Nephron progenitor cell (in vitro differentiated cells): ENCODE measurements at places on chromosomes 2 and 18.

- DNase-seq = no peak
Measured at GRCh38 chr2:23127465-23127864, 257.5 kb upstream of the KLHL29 start.

DNA sequence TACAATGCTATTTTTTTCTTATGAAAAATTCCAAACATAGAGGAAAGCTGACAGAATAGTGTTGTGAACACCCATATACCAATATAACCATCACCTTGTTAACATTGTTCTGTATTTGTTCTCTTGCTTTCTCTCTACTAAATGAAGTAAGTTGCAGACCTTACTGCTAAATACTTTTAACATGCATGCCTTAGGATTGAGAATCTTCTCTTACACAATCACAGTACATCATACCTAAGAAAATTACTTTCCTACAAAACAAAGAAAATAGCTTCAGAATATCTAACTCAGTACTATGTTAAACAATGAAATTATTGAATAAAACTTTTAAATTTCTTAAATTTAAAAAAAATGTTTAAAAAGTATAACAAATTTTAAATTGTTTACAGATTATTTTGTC is 136.5 kb downstream of the UBR3 start:
- no peak for DNase-seq

GRCh38 chr2:210459880-210460279 is 16.7 kb downstream of the LANCL1 start:
- DNase-seq = no peak

GRCh38 chr18:25759111-25759510 is 331.3 kb downstream of the SS18 start:
- DNase-seq = no peak

GRCh38 chr2:47644351-47644750 is 138.6 kb upstream of the MSH6 start:
- DNase-seq = no peak

- DNase-seq = no peak
Measured at GRCh38 chr18:46546111-46546640, 110.8 kb downstream of the LOXHD1 start.

DNA sequence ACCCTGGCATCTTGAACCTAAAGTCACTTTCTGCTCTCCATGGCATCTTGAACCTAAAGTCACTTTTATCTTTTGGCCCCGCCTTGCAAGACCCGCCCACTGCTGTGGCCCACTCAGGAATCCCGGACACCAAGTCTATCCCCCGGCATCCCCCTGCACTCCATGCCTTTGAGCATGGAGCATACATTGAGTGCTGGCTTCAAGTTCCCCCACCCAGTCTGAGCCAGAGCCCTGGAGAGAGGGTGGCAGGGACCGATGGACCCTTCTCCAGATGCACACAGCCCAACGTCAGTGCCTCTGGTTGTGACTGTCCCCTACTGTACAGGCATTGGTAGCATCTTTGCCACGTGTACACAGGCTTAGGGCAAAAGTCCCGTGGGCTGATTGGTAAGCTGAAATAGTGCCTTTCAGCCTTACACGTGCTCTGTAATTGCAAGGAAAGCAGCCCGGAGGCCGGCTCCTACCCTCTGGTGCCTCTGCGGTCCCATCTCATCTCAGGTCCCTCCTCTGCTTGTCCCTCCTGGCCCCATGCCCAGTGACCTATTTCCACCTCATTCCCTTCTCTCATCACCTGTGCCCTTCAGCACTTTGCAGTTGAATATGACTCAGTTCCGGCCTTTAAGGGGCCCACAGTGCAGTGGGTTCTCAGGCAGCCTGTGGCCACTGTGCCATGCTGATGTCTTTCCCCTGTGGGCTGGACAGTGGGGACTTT is 154.0 kb downstream of the INHBB start:
- no peak for DNase-seq

- DNase-seq = no peak
Measured at GRCh38 chr2:158202161-158202815, 100.6 kb downstream of the UPP2 start.

- no peak for DNase-seq
Measured at GRCh38 chr2:149101818-149102217, 63.3 kb downstream of the LYPD6B start.

DNA sequence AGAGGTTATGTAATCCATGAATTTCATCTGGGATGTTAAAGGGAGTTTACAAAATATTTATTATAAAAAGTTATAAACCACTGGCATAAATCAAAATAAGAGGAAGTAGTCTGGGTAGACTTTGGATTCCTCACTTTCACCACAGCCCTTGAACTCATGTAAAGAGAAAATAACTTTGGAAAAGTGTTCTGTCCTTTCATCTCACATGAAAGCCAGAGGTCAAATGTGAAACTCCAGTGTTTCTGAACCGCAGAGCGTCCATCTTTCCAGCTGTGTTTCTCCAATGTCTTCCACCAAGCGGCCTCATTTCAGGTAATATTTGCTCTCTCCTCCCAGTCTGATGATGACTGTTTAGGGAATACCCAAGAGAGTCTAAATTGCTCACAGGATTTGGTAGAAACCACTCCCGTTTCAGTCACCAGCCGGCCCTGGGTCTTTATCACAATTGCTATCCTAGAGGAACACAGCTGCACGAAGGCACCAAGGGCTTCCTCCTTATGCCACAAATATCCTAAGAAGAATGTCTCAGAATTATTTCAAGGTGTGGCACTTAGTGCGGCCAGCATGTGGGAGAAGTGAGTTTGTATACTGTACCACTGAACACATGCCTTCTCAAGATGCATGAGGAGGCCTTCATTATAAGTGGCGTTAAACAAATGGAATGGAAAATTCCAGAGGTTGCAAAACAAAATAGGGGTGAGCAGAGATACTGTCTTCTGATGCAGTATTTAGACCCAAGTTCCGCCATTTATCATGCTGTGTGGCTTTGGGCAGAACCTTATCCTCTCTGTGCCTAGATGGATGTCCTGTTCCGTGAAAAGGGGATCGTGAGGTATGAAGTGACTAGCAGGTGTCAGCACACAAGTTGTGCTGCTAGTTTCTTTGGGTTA is 63.8 kb downstream of the ACTR2 start:
- no peak for DNase-seq

DNA sequence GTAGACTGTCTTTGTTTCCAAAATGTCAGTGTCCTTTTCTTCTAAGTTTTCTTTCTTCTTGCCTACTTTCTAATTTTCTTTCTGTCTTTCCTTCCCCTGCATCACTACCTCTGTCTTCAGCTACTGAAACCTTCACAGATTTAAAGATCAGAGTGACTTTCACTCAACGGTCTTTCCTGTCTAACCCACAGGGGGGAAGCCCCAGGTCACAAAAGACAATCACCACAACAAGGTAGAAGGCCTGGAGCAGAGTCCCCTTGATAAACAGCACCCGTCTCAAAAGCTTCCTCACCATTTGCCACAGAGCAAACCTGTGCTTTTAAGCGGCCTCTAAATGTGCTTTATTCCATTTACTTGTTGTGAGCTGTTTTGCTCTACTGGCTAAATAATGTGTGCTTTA is 665.4 kb downstream of the BCL11A start:
- no peak for DNase-seq

GRCh38 chr2:22694856-22695255 is 690.1 kb upstream of the KLHL29 start:
- DNase-seq = no peak

- no peak for DNase-seq
Measured at GRCh38 chr2:71894261-71894660, 253.4 kb downstream of the CYP26B1 start.

GRCh38 chr2:97966545-97967215 is 29.1 kb downstream of the TMEM131 start:
- DNase-seq = no peak

- no peak for DNase-seq
Measured at GRCh38 chr18:35508030-35508429, 10.3 kb upstream of the INO80C start.

DNA sequence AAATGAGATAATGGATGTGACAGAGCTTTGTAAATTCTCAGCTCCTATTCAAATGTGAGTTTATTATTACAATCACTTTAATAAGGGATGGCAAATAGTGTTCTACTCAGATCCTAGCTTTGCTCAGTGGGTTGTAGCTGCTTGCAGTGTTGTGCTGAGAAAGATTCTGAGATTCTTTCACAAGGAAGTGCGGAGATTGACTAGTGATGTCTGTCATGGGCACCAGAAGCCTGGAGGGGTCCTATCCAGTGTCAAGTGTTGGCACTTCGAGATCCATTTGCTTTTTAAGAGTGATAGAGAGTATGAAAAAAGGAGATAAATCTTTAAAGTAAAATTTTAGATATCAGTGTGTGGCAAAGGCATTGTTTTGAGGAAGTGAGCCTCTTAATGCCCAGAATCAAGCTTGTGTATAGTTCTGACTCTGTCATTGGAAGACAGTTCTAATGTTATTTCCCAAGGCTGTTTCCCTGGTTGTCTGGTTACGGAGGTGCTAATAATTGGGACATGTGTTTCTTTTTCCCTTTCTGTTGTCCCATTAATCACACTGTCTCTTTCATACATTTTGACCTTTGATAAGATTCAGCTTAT is 181.7 kb upstream of the SPRED2 start:
- DNase-seq = no peak

- DNase-seq = no peak
Measured at GRCh38 chr2:147450661-147451510, 393.9 kb upstream of the ACVR2A start.

- DNase-seq = peak; percentile 79
Measured at GRCh38 chr2:27494944-27495554, at the start of gene FNDC4. TSS of gene FNDC4 (minus strand) at chr2:27495200. CDS start at chr2:27494679, 521 bp downstream.

DNA sequence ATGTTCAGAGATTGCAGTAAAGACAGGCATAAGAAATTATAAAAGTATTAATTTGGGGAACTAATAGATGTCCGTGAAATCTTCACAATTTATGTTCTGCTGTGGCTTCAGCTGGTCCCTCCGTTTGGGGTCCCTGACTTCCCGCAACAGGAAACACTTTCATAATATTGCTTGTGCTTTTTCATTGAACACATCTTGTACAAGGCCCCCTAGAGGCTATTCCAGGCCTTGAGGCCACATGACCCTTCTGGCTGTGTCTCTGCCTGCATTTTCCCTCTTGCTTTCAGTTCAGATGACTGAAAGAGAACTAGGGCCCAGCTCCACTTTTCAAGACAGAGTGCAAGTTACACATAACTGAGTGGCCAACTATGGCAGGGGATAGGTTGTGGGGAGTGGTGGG is 164.1 kb downstream of the TMEM247 start:
- no peak for DNase-seq

DNA sequence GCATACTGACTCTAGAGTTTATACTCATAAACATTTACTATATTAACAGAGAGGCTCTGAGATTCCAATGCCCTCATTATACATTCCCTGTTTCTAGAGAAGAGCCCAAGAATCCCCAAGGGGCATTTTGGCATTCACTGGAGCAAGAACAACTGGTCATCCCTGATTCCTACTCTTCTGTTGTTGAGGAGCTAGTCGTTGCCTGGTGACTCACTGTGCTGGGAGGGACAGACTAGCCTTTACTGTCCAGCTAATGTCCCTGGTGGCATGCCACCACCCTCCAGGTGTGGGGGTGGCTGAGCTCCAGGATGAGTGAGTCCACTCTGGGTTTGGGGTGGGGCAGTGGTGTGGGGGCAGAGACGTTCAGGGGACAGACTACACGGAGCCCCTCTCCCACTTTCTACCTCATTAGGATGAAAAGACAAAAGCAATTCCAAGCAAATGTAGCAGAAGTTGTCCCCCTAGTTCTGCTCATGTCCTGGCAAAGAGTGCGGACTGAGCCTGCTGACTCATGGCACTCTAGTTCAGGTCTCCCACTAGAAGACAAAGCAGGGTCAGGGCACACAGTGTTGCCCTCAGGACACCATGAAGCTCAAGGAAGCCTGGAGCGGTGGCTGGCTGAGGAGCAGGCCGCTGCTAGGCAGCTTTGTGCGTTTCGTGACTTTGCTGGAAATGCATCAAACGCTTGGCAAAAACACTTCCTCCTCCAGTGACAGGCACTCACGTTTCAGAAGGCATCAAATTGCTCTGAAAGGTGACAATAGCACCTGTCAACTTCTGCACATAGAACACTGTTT is 49.4 kb downstream of the RHOB start:
- DNase-seq = no peak

DNA sequence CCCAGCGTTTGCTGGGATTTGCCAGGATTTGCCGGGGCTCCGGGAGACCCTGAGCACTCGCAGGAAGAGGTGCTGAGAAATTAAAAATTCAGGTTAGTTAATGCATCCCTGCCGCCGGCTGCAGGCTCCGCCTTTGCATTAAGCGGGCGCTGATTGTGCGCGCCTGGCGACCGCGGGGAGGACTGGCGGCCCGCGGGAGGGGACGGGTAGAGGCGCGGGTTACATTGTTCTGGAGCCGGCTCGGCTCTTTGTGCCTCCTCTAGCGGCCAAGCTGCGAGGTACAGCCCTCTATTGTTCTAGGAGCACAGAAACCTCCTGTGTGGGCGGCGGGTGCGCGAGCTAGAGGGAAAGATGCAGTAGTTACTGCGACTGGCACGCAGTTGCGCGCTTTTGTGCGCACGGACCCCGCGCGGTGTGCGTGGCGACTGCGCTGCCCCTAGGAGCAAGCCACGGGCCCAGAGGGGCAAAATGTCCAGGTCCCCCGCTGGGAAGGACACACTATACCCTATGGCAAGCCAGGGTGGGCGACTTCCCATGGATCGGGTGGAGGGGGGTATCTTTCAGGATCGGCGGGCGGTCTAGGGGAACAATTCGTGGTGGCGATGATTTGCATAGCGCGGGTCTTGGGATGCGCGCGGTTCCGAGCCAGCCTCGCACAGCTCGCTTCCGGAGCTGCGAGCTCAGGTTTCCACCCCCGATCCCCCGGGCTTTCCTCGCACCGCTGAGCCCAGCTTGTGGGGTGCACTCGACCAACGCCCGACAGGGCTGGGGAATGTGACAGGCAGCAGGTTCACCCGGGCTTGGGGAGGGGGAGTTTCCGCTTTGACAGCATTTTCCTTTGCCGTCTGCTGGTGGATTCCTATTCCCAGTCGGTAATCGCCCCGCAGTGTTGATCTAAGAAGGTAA is 2.8 kb downstream of the ONECUT2 start:
- peak; percentile 81 for DNase-seq

DNA sequence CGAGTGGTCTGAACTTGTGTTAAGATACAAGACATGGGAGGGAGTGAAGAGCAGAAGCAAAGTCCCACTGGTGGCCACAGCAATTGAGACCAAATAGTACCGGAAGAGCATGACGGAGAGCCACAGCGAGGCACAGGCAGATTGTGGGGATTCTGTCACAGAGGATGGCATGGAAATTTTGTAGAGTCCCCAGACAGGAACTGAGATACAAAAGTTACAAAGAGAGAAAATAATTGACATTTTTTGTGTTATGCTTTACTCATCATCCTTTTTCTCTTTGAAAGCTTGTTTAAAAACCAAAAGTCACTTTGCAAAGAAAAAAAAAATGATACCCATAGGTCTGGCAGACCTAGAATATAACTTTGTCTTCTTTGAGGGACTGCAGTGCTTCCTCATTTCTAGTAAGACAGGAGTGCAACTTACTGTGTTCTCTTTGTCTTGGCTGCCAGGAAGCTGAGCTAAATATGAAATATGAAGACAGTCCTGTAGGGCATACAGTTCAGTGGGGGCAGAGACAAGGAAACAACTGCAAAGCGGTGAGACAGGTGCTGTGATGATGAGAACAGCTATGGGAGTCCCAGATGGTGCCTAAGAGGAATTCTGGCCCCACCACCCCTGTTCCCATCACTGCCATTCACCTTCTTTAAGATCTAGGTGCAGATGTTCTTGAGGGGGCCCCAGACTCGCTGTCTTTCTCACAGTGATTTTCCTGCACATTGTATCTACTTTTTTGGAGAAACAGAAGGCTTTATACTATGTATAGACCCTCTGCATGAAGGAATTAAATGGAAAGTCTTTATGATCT is 5.2 kb downstream of the ARHGAP25 start:
- DNase-seq = no peak
